ENCODE measurements at places on chromosomes 6 and 20.

DNA sequence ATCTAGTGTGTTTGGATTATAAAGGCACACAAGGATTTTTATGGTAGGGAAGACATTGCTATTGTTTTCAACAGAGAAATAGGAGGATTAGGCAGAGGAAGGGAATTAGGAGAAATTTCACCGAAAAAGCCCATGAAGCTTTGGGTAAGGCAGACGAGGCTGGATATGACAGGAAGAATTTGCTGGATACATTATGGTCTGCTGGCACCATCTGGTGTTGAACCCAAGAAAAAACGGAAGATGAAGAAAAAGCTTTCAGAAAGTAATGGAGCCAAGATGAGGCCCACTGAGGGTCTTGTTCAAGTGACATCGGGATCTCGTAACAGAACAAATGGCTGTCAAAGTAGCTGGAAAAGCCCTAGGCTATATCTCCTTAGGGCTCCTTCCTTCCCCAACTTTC is 56.5 kb downstream of the OR2J2 start:
- no peak for DNase-seq

GRCh38 chr20:37919389-37920040 is 16.6 kb downstream of the VSTM2L start:
- DNase-seq: no peak

- no peak for DNase-seq
Observed at GRCh38 chr6:25548451-25548850, 103.6 kb upstream of the SCGN start.

- no peak for DNase-seq
Observed at GRCh38 chr20:46316984-46317684, 8.8 kb upstream of the CDH22 start.

- no peak for DNase-seq
Observed at GRCh38 chr6:88586371-88587149, 376.9 kb downstream of the RNGTT start.

DNA sequence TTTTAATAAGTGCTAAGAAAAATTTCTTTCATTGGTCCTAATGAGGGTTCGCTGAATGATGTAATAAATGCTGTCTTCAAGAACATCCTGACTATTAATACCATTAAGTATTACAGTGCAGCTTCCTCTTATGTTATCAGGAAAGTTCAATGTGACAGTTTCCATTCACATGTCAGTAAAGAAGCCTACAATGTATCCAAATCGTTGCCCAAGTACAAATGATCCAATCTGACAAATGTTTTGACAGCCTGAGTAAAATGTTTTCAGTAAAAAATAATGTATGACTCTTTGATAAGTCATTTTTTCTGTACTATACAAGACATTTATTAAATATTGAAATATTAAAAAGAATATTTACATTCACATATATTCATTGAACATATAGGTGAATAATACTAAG is 496.1 kb upstream of the MANEA start:
- DNase-seq: no peak

DNA sequence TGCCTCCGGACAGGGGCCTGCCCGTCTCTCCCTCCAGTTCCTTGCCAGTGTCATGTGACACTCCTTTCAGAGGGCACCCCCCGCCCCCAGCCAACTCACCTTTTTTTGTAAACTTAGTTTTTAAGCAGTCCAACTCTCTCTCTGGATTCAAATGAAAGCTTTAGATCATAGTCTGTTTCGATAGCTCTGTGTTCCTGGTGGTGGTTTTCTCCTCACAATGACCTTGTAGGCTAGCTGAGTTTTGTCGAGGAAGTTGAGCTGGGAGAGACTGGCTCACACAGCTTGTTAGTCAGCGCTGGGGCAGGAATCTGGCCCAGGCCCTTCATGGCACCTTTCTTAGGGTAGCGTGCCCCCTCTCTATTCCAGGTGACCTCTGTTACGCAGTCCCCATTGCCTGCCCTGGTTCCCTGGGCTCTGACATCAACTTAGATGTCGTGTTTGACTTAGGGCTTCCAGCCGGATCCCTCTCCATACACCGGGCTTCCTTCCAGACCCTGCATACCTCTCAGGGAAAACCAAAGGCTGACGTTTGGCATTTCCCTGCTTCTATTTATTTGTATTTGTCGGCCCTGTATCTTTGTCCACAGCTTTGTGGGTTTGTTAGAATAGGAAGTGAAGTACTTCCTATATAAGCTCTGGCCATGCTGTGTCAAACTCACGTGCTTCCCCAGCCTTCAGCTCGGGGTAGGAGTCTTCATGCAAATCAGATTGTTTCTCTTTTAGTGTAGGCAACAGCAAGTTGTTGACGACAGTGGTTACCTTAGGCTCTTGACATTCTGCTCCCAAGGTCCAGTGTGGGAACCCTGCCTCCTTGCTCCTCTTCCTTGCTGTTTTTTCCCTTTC is 12.7 kb downstream of the IGF2R start:
- no peak for DNase-seq

DNA sequence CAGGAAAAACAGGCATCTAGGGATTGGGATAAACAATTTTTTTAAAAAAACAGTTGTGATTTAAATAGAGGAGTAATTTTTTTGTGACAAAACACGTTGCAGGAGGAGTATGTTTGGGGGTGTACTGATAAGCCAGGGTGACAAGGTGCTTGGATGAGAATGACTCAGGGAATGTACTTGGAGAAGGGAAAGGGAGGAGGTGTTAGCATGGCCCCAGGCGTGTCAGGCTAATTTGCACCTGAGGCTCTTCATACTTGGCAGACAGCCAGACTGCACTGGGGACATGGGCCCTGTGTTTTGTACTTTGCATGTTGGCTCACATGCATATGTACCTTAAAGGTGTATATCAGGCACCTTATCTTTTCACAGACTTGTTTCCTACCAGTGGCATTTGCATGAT is 22.8 kb downstream of the PANK2 start:
- no peak for DNase-seq

DNA sequence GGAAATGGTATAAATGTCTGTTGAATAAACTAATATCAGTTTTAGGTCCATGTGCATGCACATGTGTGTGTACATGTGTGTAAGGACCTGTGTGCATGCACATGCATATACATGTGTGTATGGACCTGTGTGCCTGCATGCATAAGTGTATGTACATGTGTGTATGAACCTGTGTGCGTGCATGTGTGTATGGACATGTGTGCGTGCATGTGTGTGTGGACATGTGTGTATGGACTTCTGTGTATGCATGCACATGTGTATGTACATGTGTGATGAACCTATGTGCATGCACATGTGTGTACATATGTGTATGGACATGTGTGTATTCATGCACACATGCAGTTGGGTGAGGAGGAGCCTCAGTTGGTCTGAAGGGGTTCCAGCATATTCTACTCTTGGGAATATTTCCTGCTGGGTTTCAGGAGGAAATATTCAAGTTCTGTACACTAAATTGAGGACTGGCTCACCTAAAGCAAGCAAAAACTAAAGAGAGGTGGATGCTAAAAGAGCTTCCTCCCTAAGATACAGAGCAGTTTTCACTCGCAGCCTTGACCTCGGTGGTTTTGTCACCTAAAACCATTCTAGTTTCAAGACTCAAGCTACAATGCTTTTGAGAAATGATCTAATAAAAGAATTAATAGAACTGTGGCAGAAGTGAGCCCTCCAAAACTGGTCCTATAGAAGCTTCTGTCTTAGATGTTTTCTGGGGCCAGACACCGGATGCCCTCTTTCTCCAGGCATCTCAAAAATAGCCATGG is 742.8 kb downstream of the MAFB start:
- DNase-seq: no peak

- no peak for DNase-seq
Observed at GRCh38 chr6:41570259-41570615, 24.1 kb downstream of the FOXP4 start.

DNA sequence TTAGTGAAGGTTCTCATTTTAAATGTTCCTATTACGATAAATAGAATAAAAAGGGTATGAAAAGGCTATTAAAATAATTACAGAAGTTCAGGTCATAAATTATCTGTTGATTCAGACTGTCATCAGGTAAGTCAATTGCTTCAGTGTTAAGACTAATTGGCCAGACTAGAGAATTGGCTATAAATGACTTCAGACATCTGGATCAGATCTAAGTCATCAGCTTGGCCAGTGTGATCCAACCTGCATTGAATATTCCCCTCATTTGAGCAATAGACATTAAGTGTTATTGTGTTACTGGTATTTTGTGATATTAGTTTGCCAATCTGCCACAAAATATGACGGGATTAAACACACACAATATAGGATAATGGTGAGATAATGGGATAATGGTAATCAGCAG is 377.6 kb upstream of the CITED2 start:
- no peak for DNase-seq

DNA sequence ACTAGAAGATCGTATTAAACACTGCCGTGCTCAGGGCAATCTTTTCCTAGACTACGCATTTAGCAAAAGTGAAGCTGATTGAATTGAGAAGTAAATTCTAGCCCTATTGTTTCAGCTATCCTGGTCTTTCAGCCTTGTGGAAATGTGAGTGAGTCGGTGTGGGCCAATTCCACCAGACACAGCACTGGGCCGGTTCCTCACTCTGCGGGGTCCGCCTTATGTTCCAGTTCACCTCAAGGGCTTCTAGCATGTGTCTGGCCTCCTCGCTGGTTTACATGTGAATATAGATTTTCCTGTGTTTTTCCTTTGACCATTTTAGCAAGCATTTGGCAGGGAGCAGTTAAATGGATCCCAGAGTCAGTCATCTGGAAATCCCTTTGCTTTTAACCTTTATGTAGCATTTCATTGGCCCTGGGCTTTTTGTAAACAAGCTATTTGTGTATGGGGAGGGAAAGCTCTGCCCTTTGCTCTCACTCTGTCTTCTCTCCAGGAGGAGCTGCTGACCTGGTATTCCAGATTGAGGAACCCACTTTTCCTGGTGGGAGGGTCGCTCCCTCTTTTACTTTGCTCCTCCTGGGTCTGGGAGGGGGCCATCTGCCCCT is 12.4 kb upstream of the GTSF1L start:
- no peak for DNase-seq

GRCh38 chr20:49814057-49814694 is 1.5 kb downstream of the SLC9A8 start:
- DNase-seq: no peak

DNA sequence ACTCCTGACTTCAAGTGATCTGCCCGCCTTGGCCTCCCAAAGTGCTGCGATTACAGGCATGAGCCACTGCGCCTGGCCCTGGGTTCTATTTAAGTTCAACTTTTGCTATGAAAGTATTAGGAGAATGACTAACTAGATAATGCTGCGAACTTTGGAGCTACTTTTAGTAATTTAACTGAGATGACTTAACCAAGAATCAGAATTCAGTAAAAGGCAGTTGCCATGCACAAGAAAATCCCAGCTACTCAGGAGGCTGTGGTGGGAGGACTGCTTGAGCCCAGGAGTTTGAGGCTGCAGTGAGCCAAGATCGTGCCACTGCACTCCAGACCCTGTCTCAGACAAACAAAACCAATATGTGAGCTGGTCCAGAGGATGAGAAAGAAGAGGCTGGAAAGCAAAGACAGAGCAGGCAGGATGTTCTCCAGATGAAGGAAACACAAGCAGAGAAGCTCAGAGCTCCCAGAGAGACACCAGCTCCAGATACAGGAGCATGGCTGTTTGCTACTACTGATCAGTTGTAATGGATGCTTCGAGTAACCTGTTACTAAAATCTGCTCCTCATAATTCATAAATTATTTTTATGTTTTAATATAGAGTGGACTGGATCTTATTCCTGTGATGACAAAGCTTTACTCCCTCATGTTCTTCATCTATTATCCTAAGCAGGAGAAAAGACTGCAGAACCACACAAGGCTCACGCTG is 23.9 kb downstream of the ZNF217 start:
- DNase-seq: no peak

- DNase-seq: no peak
Observed at GRCh38 chr6:32488083-32488482, 42.0 kb downstream of the HLA-DRB5 start.

GRCh38 chr6:56570413-56571359 is 72.0 kb downstream of the DST start:
- no peak for DNase-seq

- DNase-seq: no peak
Observed at GRCh38 chr20:24978513-24978912, 14.0 kb downstream of the APMAP start.

DNA sequence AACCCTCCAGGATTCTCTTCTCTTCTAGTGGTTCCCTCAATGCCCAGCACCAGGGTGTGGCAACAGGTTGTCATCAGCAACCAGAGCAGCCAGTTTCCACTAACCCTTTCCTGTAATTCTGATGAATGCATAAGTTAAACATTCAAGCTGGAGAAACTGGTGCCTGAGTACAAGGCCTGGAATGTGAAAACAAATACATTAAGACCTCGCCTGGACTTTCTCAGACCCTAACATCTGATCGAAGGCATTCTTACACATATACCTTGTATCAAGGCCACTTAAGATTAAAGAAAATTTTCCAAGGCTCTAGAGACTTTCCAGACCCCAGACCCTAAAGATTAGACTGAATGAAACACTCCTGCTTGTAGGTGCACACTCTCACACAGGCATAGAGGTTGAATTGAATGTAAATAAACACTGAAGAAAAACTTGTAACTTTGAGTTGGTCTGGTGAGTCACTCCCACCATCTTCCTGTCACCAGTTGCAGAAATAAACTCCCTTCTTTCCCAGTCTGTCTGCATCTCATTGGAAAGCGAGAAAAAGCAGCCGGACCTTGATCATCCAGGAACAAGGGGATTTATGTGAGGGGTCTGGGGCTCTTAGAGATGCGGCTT is 9.0 kb downstream of the LRP11 start:
- DNase-seq: no peak

DNA sequence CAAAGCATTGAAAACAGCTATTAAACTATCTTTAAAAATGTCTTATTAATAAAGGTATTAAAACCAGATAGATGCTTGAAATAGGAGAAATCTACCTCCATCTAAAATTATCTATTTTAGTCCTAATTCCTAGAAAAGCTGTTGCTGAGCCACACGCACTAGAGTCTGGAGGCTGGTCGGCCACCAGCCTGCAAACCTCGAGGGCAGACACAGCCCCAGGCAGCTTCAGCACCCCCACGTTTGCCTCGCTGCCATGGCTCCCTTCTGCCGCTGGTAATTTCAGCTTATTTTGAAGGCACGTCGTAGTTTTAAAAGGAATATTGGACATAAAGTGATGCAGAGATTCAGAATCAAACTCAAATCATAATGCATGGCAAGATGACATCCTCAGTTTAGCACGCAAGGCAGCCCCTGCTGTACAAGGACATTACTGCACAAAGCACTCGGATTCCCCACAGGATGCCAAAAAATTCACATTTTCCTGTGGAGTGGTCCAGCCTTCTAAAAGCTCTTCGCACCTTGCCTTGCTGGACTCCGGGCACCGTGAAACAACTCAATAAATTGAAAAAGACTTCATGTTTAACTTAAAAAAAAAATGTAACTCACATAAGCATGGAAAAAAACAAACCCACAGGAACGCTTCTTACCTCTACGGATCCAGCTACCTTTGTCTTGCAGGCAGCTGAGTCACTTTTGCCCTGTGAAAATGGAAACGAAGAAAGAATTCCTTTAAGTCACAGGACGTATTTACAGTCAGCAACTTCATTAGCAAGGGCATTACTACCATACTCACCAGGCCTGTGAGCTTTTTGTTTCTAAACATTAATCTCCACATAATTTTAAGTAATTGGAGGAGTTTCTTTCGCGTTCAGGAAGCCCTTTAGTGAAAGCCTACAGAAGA is 143.4 kb upstream of the RPS6KA2 start:
- DNase-seq: no peak

GRCh38 chr6:144395014-144395413 is 109.9 kb downstream of the UTRN start:
- no peak for DNase-seq

Measured in stimulated activated CD4-positive, alpha-beta T cell treated with anti-CD3 and anti-CD28 coated beads, Interleukin-1b, Interleukin-23, amount 100 ng/mL, for 24 hours (primary cell).